ENCODE measurements at places on chromosomes 11 and 22.

DNA sequence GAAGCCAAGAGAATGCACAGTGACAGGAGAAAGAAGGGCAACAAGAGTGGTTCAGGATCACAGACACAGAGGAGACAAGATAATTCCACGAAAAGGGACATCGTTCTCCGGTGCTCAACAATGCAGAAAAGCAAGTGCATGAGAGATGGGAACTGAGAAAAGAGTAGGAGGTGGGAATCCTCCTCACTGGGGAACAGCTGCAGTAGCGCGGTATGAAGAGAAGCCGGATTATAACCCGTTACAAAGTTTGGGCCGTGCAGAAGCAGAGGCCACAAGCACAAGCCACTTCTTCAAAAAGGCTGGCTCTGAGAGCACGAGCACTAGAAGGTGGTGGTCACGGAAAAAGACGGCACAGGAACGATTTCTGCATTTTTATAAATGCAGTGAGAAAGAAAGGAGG, 114.2 kb upstream of the BID start:
- no peak for DNase-seq

- DNase-seq = peak; percentile 52
These were observed at the start of gene RTN4R for GRCh38 chr22:20268279-20269012. Gene RTN4R (minus strand): TSS chr22:20268318. CDS start chr22:20268092, 226 bp downstream.

GRCh38 chr11:117303646-117304315, 12.3 kb downstream of the BACE1 start:
- DNase-seq = no peak

DNA sequence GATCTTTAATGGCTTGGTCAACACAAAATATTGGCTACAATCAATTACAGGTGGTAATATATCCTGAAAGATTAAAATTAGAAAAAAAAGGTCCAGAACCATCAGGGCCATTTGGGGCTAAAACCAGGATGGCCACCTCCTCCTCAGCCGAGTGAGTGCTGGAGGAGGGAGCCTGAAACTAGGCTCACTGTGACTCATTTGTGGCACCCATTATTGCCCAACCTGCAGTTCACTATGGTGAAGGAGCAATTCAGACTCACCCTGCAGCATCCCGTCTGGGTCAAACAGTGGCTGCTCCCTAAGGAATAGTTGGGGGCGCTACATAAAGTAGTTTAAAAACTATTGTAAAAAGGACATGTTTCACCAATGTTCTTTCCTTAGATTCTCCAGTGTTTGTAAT, 60.7 kb downstream of the GLYATL1 start:
- no peak for DNase-seq
